ENCODE measurements at places on chromosomes 13 and 19. TPM values are rescaled to one million over a fixed set of nuclear protein-coding genes. Genes with fewer than 3 reads are reported as not detected.

DNA sequence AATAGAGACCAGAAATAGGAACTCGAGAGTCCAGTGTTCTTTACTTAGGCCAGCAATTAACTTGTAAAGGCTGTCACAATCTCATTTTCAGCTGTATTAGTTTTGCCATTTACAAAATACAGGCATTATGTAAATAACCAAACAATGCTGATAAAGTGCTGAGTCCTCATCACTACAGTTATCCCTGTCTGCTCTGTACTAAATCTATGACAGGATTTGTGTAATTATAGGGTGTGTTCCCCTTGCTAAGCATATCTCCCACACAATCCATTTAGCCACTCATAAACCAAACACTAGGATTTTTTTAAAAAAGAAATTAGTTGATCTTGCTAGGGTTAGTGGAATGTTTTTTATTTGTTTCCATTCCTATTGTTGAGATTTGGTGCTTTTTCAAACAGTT is 23.2 kb downstream of the PDX1 start:
- no peaks in the 10 kb centered on the region for H3K36me3 ChIP-seq
- no peaks in the 10 kb centered on the region for H3K4me1 ChIP-seq
- no peak overlapping the region for H3K27ac ChIP-seq
- DNase-seq: no peak
- no peak overlapping the region for H3K4me3 ChIP-seq
- H3K27me3 ChIP-seq: peaks cover 5% of the 10 kb centered on the region

DNA sequence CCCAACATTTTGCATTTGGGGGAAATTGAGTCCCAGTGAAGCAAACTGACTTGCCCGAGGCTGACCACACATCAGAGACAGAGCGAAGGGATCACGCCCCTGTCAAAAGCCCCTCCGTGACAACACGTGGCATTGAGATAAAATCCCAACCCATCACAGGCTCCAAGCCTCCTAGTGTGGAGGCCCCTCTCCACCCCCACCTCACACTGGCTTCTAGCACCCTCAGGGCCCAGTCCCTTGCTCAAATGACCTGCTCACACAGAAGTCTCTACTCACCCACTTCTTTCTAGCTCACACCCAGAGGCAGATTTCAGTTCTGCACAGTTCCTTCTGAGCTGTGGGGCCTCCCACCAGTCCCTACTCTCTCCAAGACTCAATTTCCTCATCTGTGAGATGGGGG is 10.3 kb downstream of the HPN start:
- no peaks in the 10 kb centered on the region for H3K4me1 ChIP-seq
- no peaks in the 10 kb centered on the region for H3K27me3 ChIP-seq
- no peaks in the 10 kb centered on the region for H3K36me3 ChIP-seq
- no peak overlapping the region for H3K27ac ChIP-seq
- no peak for DNase-seq

GRCh38 chr19:54029930-54030490 is 33.7 kb downstream of the VSTM1 start:
- no peak overlapping the region for H3K27ac ChIP-seq
- H3K4me1 ChIP-seq: no peaks in the 10 kb centered on the region

GRCh38 chr13:34258646-34259386 is 440.9 kb downstream of the RFC3 start:
- H3K27ac ChIP-seq: no peak overlapping the region
- H3K4me3 ChIP-seq: no peak overlapping the region
- no peaks in the 10 kb centered on the region for H3K36me3 ChIP-seq
- H3K4me1 ChIP-seq: no peaks in the 10 kb centered on the region
- DNase-seq: no peak
- no peaks in the 10 kb centered on the region for H3K27me3 ChIP-seq

DNA sequence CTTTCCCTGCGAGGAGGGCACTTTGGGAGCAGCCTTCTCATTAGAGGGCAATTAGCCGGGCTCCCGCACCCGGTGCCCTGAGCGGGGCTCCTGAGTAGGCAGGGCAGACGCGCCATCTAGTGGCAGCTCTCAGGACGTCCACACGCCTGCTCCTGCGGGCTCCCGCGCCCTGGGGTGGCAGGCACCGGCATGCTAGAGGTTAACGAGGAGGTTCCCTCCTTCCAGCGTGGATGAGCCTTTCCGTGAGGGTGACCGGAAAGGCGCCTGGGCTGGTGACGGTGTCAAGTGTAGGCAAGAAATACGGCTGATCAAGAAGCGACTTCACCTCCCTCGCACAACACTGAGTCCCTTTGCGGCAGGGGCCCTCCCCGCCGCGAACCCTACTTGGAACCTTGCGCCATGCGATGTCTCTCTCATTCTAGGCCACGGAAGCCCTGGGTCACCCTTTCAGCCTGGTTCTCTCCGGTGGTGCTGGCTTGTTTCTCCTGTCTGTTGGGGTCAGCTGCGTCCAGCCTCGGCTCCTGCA is 67.7 kb downstream of the ALOX5AP start:
- H3K4me1 ChIP-seq: peaks cover 11% of the 10 kb centered on the region
- DNase-seq: peak; percentile 94
- no peaks in the 10 kb centered on the region for H3K27me3 ChIP-seq
- H3K36me3 ChIP-seq: no peaks in the 10 kb centered on the region

DNA sequence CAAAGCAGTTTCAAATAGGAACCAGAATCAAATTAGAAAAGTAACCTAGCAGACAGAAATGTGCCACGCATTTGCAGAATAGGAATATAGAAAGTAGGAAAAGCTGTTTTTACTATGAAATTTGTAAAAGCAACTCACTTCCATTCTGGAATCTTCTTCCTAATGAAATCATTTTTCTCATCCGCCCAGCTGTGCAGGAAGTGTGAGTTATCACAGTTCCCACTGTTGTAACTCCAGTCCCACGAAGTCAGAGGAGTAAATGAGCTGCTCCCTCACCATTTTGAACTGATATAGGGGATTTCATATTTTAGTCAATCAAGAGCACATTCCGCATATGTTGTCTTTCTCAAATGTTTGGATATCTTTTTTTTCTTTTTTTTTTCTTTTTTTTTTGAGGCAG is 230.8 kb downstream of the TBC1D4 start:
- H3K4me3 ChIP-seq: no peak overlapping the region
- H3K36me3 ChIP-seq: no peaks in the 10 kb centered on the region
- H3K4me1 ChIP-seq: no peaks in the 10 kb centered on the region
- no peak for DNase-seq
- no peak overlapping the region for H3K27ac ChIP-seq

GRCh38 chr19:3881272-3882040 is 971 bp downstream of the ATCAY start:
- H3K4me1 ChIP-seq: no peaks in the 10 kb centered on the region
- no peaks in the 10 kb centered on the region for H3K36me3 ChIP-seq
- no peak overlapping the region for H3K4me3 ChIP-seq

GRCh38 chr19:17340302-17340870 is 3.0 kb downstream of the GTPBP3 start:
- no peaks in the 10 kb centered on the region for H3K27me3 ChIP-seq
- no peaks in the 10 kb centered on the region for H3K36me3 ChIP-seq
- H3K27ac ChIP-seq: no peak overlapping the region
- no peak overlapping the region for H3K4me3 ChIP-seq
- no peak for DNase-seq
- H3K4me1 ChIP-seq: peaks cover 12% of the 10 kb centered on the region

GRCh38 chr19:47324502-47324901 is 7.5 kb upstream of the C5AR2 start:
- peak overlapping the region; percentile 55 for H3K27ac ChIP-seq
- H3K27me3 ChIP-seq: peaks cover 5% of the 10 kb centered on the region
- no peaks in the 10 kb centered on the region for H3K4me1 ChIP-seq
- DNase-seq: peak; percentile 79

DNA sequence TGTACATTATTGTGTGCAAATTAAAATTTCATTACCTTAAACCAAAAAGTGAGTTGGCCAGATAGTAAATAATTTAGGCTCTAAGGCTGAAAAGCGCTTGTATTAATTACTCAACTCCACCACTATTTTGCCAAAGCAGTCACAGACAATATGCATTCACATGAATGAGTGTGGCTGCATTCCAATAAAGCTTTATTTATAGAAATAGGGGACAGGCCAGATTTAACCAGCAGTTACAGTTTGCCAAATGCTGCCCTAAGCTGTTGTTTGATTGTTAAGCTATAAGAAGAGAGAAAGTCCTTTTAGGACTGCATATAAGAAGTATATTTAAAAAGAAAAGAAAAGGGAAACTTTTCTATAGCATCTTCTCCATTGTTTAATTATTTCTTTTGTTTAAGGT is 342.6 kb downstream of the ITGBL1 start:
- H3K27me3 ChIP-seq: no peaks in the 10 kb centered on the region
- H3K4me1 ChIP-seq: no peaks in the 10 kb centered on the region
- no peak for DNase-seq
- H3K4me3 ChIP-seq: no peak overlapping the region
- no peak overlapping the region for H3K27ac ChIP-seq

GRCh38 chr13:108573455-108573854 is 56.0 kb upstream of the MYO16 start:
- no peak overlapping the region for H3K4me3 ChIP-seq
- no peaks in the 10 kb centered on the region for H3K36me3 ChIP-seq
- H3K27ac ChIP-seq: no peak overlapping the region
- H3K4me1 ChIP-seq: no peaks in the 10 kb centered on the region
- H3K27me3 ChIP-seq: no peaks in the 10 kb centered on the region

GRCh38 chr13:47277774-47278173 is 380.9 kb upstream of the HTR2A start:
- no peak overlapping the region for H3K27ac ChIP-seq
- no peaks in the 10 kb centered on the region for H3K36me3 ChIP-seq
- DNase-seq: no peak
- no peaks in the 10 kb centered on the region for H3K27me3 ChIP-seq
- H3K4me1 ChIP-seq: no peaks in the 10 kb centered on the region
- no peak overlapping the region for H3K4me3 ChIP-seq

- no peaks in the 10 kb centered on the region for H3K36me3 ChIP-seq
- no peaks in the 10 kb centered on the region for H3K27me3 ChIP-seq
- no peak overlapping the region for H3K4me3 ChIP-seq
- no peak overlapping the region for H3K27ac ChIP-seq
- no peaks in the 10 kb centered on the region for H3K4me1 ChIP-seq
Observed at GRCh38 chr19:33861950-33862349, 65.3 kb downstream of the KCTD15 start.

- H3K27ac ChIP-seq: peak overlapping the region; percentile 58
- no peaks in the 10 kb centered on the region for H3K4me1 ChIP-seq
- DNase-seq: peak; percentile 88
- H3K27me3 ChIP-seq: no peaks in the 10 kb centered on the region
Observed at GRCh38 chr19:46529622-46530451, 34.2 kb upstream of the PNMA8B start.

DNA sequence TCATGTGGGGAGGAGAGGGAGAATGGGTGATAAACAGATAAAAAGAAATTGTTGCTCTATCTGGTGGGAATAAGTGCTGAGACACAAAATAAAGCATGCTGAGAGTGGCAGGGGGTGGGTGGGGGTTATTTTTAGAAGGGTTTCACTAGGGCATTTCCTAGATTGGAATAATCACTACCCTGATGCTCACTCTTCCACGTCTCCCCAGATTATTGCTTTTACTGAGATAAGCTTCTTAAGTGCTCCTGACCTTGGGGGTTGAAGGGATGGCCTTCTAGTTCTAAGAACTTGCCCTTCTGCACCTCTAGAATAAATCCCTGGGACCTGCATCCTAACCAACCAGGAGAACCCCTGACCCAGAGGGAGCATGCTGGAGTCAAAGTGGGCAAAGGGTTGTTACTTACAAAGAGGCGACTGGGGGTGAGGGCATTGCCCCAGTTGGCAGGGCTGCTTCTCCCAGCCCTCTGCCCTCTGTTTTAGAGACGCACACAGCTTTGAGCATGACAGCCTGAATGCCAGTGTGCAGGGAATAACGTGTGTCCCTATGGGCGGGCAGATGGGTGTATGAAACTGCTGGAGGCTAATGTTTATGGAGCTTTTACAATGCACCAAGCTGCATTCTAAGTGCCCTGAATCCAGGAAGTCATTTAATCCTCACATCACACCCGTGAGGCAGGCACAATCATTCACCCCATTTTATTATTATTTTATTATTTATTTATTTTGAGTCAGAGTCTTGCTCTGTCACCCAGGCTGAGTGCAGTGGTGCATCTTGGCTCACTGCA is 743 bp downstream of the RDH8 start:
- no peaks in the 10 kb centered on the region for H3K36me3 ChIP-seq
- DNase-seq: no peak
- peaks cover 25% of the 10 kb centered on the region for H3K27me3 ChIP-seq
- no peak overlapping the region for H3K4me3 ChIP-seq

GRCh38 chr13:99648927-99649326 is 147.7 kb downstream of the TM9SF2 start:
- no peaks in the 10 kb centered on the region for H3K36me3 ChIP-seq
- no peaks in the 10 kb centered on the region for H3K27me3 ChIP-seq
- no peaks in the 10 kb centered on the region for H3K4me1 ChIP-seq
- no peak overlapping the region for H3K4me3 ChIP-seq
- DNase-seq: no peak

DNA sequence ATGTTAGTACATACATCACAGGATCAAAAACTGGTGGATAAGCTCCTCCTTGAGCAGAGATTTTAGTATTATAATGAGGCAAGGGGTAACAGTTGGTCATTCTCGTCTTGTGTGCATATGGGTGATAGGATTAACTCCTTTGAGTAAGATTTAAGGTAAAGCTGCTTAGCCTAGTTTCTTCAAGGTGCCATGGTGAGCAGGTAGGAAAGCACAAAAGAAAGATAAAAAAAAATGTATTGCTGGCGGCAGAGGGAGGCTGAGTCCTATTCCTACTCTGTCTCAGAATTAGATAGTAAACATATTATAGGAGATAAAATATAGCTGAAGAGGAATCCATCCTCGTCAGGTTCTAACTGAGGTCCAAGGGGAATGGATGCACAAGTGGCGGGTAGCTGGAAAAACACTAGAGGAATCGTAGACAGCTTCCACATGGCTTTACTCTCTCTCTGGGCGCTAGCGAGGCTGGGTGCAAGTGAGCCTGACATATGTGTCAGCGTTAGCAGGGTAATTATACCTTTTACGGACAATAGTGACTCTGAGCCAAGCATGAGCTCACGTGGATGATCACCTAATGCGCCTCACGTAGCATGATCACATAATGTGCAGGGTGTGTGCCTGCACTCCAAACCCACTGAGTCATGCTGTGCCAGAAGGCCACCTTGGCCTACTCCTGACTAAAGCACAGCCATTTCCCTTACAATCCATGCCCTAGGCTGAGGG is 734.3 kb upstream of the MIR17HG start:
- no peaks in the 10 kb centered on the region for H3K4me1 ChIP-seq
- H3K36me3 ChIP-seq: no peaks in the 10 kb centered on the region
- no peak overlapping the region for H3K27ac ChIP-seq
- no peak overlapping the region for H3K4me3 ChIP-seq
- DNase-seq: no peak

CCL25 gene
- not detected for total RNA-seq

ZNF431 gene
- total RNA-seq: 24.5 TPM

KLF16 gene
- total RNA-seq: 28.0 TPM

PDE4C gene
- 7.6 TPM for total RNA-seq

Data from upper lobe of right lung (tissue), 1 donor.